ENCODE measurements at places on chromosomes 7 and 10. TPM values are rescaled to one million over a fixed set of nuclear protein-coding genes. Genes with fewer than 3 reads are reported as not detected.
A peak's percentile ranks its signal among the peaks of the same experiment; 100 is the strongest.

GRCh38 chr10:101573885-101574753, 13.9 kb downstream of the POLL start:
- no peak for DNase-seq

Gene VSTM2A
- total RNA-seq, result not detected

Gene ATP5F1C
- 578 TPM for total RNA-seq

Gene H2BK1
- total RNA-seq, result not detected

- no peak for DNase-seq
Observed at GRCh38 chr10:128230401-128230800, 104.2 kb upstream of the MKI67 start.

DNA sequence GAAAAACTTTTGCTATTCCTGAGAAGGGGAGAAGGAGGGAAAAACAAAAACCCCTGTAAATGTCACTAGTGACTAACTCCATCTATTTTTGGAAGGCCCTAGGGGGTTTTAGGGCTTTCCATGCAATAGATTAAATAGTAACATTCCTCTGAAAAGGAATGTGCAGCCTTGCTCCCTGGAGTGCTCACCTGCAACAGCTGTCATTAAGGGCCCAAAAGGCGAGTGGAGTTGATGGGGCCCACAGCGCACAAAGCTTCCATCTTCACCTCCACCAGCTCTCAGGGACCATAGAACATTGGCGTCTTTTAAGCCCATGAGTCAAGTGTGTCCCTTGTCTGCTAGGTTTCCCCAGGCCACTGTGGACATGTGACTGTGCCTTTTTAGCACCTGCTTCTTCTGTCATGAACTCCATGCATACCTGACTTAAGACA, 58.0 kb upstream of the IL6 start:
- DNase-seq, result no peak

DNA sequence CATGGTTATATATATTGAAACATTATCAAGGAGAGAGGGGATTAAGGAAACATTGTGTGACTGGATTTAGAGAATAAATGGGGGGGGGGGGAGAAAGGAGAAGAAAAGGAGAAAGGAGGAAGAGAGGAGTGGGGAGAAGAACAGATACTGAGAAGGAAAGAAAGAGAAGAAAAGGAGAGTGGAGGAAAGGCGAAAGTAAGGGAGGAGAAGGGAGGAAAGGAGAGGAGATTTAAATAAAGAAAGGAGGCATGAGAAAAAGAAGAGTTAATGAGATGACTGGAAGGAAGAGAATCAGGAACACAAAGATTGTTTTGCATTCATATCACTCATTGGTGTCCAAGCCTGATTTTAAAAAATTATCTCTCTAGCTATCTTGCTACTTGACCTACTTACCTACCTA, 16.1 kb upstream of the TSPAN12 start:
- no peak for DNase-seq

DNA sequence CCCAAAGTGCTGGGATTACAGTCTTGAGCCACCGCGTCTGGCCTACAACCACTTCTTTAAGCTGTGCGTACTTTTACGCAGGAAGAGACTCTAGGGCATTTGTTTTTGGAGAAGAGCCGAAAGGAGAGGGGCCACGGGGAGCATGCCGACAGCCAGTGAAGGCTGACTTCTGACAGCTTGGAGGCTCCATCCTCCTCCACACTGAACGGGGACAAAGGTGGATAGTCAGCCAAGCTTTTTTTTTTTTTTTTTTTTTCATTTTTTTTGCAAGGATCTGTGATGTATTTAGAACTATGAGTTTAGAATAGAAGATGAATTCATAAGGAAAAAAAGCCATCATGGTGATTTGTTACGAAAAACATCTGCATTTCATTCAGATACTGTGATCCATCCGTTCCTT, 221.7 kb downstream of the ARHGAP21 start:
- no peak for DNase-seq

- no peak for DNase-seq
Observed at GRCh38 chr10:112580267-112580666, 133.3 kb downstream of the VTI1A start.

GRCh38 chr10:101513733-101514132, 74.3 kb downstream of the POLL start:
- DNase-seq, result no peak

- peak; percentile 28 for DNase-seq
Observed at GRCh38 chr10:21265622-21266021, 259.9 kb downstream of the SKIDA1 start.

- DNase-seq, result no peak
Observed at GRCh38 chr7:24885305-24885704, 94.7 kb downstream of the OSBPL3 start.

Gene TSPAN33
- total RNA-seq, result 15.3 TPM

Gene OR6B1
- not detected for total RNA-seq

Gene SHH
- total RNA-seq, result 1.7 TPM

GRCh38 chr7:137080516-137081203, 212.2 kb downstream of the CHRM2 start:
- no peak for DNase-seq

GRCh38 chr10:17735166-17735941, 16.6 kb upstream of the TMEM236 start:
- no peak for DNase-seq

DNA sequence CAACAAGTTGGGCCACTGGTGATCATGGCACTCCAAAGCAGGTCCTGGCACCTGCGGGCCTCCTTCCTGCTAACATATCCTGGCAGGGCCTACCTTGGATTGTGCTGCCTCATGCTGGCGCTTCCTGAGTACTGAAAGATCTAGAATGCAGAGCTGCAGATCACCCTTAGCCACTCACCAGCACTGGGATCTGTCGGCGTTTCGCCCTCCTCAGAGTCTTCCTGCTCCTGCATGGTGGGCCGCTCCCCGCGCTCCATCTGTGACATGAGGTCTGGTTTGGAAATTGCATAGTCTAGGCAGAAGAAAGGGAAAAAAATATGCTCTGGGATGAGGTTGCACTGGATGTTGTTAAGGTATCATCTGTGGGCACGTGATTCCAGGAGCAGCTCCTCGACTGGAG, 10.0 kb downstream of the ZNF777 start:
- no peak for DNase-seq

GRCh38 chr7:133398506-133398905, 145.6 kb downstream of the EXOC4 start:
- no peak for DNase-seq

DNA sequence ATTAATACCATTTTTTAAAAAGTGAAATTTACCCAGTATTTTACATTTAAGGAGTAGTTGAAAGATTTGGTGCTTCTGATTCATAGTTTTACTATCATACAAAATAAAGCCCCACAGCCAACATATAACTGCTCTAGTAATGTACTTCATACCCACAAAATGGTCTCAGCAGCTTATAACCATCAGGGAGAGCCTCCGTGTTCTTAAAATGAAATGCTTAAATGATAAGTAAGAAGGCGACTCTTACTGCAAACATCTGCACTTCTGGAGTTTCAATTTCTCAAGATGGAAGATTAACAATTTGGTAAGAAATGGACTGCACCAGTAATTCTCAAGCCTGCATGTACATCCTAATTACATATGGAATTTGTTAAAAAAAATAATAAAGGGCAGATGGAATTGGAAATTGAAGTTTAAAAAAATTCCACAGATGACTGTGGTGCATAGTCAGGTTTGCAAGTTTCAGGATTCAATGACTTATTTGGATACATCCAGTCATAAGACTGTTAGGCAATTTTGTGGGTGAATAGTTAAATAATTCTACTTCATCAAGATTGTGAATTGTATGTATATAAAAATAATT, 461.0 kb downstream of the KIF20B start:
- DNase-seq, result no peak

- DNase-seq, result no peak
Observed at GRCh38 chr10:114408112-114408967, 4.0 kb upstream of the AFAP1L2 start.

GRCh38 chr7:94530109-94530508, 20.5 kb downstream of the CASD1 start:
- no peak for DNase-seq

DNA sequence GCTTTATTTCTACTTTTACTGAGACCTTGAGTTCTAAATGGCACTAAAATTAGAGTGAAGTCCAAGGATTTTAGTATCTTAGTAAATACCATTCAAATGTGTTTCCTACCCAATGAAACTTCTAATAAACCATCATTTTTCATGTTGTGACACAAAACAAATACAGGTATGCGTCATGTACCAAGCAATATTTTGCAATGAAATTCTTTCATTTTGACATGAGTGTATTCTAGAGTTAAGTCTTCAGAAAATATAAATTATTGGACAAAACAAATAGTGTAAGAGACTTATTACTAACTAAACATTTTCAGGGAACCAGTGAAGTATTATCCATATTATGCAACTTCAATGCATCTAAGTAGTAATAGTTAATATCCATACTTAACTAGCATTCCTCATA, 16.5 kb downstream of the HGF start:
- DNase-seq, result no peak

Gene KIF20B
- total RNA-seq, result 83.9 TPM

- no peak for DNase-seq
Observed at GRCh38 chr7:157402388-157402703, 65.5 kb downstream of the DNAJB6 start.

DNA sequence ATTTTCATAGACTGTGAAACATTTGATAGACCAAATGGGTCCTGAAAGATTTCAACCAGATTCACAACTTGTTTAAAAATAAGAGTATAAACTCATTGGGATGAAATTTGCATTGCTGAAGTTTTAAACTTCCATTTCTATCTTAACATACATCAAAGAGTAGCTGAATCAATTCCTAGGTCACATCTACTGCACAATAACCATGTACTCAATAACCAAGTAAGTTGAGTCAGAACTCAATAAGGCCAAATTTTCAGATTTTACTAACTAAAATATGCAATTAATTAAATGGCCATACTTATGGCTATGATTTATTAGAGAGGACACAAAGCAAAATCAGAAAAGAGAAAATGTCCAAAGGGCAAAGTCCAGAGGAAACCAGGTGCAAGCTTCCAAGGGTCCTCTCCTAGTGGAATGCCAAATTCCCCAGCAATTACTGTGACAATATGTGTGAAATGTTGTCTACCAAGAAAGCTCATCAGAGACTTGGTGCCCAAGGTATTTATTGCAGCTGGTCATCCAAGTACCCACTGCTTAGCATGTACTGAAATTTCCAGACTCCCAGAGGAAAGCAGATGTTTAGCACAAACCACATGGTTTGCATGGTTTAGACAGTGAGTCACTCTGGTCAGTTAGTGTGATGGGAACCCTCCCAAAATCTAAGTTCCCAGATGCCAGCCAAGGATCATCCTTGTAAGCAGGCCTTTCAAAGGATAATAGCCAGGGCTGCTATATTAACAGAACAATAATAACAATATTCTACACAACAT, 238.9 kb downstream of the IPMK start:
- DNase-seq, result no peak

DNA sequence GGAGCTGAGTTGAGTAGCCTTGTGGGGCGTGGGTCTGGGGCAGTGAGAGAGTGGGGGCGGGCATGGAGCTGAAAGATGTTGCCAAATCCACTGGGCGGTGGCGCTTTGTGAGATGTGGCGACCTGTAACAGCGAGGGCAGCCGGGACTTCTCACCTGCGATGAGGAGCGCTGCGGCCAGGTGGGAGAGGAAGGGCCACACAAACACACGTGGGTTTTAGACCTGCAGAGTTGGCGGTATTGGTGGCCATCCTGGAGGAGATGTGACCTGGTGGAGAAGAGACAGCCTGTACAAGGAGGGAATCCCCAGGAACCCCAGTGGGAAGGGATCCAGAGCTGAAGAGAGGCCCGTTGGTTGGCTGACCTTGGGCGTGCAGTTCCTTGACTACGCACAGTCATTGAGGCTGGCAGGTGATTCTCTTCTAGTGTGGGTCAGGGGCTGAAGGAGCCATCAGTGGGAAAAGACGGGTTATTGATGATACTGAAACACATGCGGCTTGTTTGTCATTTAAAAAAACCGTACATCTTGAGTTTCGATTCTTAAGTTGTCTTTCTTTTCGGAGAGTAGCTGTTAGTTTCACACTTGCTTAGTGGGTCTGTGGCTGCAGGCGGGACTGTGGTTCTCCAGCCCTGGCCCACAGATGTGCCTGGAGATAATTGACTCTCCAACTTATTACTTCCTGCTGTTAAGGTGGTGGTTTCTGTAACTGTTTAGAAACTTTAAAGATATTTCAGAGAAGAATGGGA, 2.4 kb downstream of the CHST12 start:
- DNase-seq, result no peak

GRCh38 chr10:84548869-84549268, 220.5 kb downstream of the CCSER2 start:
- DNase-seq, result no peak

- no peak for DNase-seq
Observed at GRCh38 chr7:114086914-114087652, 168.3 kb upstream of the PPP1R3A start.

DNA sequence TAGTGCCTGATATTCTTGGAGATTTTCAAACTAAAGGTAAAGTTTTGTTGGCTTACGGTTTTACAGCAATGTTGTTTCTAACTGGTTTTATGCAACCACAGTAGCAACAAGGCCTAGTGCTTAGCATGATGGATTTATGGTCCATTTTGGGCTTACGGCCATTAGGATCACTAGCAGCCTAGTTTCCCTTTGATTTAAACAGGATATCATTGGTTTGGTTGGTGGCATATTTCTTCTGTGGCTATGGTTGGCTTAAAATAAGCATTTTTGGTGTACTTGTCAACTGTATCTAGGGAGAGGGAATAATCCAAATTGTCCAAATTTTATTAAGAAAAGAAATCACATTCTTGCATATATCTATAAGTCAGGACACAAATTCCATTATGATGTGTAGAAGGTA, 194.0 kb downstream of the HDAC9 start:
- no peak for DNase-seq

Gene SRRT
- total RNA-seq, result 106 TPM

Measured in HepG2 (cell line).